ENCODE measurements at places on chromosomes 7 and 10.

DNA sequence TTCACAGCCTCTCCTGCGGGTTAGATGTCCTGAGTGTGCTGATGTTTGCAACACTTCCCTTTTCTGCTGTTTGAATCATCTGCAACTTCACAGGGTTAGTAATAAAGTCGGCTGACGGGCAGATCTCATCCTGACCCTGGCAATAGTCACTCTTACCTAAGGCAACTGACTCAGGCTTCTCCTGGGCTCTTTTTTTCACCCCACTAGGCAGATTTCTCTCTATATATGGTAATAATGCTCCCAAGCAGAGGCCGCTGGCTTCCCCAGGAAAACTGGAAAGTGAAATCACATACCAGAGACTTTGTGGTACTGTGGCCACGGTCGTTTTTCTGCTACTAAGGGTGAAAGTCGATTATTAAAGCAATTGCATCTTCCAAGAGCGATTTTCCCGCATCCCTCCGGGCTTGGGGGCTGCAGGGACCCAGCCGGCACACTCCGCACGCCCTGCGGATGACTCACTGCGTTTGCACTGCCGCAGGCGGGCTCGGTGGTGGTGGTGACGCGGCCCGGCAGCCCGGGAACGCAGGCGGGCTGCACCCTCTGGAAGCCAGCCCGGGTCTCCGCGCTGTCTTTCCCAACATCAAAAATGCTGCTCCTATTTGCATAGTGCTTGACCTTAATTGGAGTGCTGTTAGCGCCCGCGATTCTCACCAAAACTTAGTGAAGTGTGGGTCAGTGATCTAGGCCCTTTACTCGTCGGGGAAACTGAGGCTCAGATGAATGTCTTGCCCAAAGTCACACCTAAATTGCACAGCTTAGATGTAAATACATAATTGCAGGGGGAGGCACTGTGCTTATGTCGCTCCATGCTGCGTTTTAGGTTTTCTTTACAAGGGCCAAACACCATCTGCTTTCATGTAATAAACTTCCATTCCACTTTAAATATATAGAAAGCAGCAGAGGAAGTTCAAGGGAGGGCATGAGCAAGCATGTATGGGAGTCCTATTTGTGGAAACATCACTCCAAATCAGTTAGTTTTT lies 47.6 kb upstream of the ITGB1 start:
- DNase-seq, result peak; percentile 94

DNA sequence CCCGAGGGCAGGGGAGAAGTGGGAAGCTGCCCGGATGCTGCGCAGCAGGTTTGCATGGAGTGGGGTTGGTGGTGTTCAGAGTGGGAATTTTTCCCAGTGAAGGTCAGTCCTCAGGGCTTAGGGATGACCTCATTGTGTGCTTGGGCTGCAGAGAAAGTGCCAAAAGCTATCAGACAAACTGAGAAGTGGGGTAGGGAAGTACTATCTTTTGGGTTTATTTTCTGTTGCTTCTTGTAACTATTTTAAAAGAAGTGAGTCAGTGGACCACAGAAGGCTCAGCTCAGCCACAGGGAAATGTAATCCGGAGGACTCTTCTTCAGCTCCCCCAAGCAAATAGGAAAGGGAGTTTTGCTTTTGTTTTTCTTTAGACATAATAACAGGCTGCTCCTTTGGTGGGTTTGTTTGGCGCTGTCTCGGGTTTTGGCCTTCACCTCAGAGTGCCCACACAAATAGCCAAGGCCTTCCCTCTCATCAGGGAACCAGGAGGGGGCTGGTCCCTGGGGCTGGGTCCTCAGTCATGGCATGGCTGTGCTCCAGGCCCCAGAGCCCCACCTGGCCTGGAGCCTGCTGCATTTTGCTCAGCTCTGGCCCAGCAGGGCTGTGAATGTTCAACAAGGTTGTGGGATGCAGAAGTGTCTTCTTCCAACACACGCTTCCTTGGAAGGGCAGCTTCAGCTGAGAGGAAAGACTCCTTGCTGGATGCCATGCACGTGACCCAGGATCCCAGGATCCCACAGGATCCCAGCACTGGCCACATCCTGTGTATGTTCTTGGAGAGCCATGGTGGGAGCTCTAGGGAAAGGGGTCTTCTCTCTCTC lies 5.4 kb upstream of the FAM170B start:
- no peak for DNase-seq

DNA sequence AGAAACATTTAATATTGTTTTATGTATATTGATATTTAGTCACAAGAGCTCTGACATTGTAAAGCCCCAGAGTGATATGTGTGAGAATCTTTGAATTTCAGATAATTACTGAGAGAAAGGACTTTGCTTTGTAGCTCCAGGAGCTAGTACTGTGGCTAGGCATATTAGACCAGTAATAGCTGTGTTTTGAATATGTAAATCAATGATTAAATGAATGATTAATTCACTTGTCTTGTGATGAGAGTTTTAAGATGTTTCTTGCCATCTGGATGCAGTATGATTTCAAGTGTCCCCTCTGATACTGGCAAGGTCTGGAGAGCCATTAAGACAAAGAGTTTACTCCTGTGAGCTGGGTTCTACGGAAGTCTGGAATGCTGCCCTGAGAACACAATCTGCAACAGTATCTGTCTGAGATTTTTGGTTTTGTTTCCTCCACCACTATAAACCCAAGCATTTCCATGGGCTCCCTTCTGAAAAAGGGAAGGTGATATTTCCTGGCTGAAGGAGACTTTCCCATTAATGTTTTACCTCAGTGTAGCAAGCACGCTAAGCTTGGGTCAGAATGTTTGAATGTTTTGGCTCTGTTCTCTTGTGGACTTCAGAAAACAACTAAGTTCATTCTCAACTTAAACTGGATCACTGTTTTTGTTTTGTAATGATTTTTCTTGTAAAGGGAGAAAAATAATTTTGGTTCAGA lies 61.3 kb upstream of the BICC1 start:
- DNase-seq, result no peak

- no peak for DNase-seq
These were observed 302.6 kb downstream of the KLF6 start for GRCh38 chr10:3482200-3482993.

- DNase-seq, result peak; percentile 96
These were observed at the start of gene AKAP9 for GRCh38 chr7:91940572-91941341. Gene AKAP9 (plus strand): TSS chr7:91940862. CDS start chr7:91941100, 238 bp downstream.

DNA sequence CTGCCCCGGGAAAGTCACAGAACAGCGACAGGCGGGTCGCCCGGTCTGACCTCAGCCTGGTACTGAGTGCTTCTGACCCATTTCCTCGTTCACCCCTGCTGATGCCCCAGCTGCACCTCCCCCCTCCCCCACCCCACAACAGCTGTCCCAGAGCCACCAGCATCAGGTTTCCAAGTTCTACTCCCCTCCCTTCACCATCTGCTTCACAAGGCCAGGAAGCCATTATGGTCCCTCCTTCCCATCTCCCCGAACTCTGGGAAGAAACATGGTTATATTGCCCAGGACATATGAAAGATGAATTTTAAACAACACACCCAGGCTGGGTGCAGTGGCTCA lies 301.9 kb upstream of the GALNT17 start:
- DNase-seq, result no peak

DNA sequence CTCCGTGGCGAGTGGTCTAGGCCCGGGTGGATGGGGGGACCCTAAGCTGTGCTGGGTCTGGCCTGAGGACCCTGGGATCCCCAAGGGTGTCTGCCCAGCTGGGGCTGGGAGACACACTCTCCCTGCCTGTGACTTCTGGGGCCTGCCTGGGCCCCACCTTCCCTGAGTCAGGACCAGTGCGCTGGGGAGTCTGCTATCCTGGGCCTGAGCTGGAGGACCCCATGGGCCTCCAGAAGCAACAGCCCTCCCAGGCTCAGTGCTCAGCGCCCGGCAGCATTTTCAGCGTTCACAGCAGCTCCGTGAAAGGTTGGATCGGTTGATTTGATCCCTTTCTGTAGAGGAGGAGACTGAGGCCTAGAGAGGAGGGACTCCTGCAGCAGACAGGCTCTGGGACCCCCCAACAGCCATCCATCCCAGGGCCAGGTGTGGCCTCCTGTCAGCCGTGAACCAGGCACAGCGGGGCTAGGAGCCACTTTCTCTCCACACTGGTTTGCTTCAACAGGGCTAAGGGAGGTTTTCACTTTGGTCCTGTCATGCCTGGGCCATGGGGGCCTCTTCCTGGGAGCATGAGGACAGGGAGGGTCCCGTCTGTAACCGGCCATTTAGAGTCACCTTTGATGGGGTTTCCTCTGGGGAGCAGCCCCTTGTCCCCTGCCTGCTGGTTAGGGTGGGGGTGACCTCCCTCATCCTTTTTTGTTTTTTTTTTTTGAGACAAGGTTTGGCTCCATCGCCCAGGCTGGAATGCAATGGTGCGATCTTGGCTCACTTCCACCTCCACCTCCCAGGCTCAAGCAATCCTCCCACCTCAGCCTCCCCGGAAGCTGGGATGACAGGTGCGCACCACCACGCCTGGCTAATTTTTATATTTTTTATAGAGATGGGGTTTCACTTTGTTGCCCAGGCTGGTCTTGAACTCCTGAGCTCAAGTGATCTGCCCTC lies 12.4 kb downstream of the FOXL3 start:
- DNase-seq, result no peak

GRCh38 chr7:104958371-104958865 lies 55.6 kb upstream of the KMT2E start:
- DNase-seq, result no peak

DNA sequence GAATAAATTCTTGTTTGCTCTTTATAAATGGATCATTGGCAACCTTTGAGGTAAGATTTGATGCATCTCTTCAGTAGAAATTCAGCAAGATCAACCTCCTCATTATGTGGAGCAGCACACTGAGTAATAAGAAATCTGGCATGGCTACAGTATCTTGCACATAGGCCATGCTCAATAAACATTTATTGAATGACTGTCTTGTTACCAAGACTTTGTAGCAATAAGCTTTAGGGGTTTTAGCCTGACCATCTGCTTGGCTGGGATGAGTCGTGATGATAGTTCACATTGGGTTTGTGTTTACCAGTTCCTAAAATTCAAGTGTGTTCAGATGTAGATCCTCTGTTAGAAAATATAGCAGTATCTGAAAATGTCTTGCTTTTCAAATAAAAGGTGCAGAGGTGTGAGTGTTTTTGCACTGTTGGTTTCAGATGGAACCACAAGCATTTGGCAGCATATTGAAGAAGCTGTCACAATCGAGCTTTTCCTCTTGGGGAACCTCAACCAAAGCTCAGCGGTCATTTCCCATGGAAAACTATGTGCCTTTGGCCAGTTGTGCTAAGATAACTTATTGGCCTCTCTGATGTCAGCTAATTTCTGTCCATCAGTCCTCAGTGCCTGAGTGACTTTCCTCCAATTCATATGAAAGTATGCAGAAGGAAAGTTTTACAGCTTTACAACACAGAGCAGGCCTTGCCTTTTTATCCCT lies 442.6 kb downstream of the GFRA1 start:
- no peak for DNase-seq

- no peak for DNase-seq
These were observed 324.7 kb upstream of the AKR1E2 start for GRCh38 chr10:4501306-4501705.

- no peak for DNase-seq
These were observed 548 bp upstream of the BNIP3 start for GRCh38 chr10:131982185-131982756.

Data from mesenteric fat pad (tissue), 1 donor.